ENCODE measurements at places on chromosomes 16 and 17.

- DNase-seq, result no peak
These were observed 239.4 kb upstream of the CPHXL start for GRCh38 chr16:75965504-75966374.

DNA sequence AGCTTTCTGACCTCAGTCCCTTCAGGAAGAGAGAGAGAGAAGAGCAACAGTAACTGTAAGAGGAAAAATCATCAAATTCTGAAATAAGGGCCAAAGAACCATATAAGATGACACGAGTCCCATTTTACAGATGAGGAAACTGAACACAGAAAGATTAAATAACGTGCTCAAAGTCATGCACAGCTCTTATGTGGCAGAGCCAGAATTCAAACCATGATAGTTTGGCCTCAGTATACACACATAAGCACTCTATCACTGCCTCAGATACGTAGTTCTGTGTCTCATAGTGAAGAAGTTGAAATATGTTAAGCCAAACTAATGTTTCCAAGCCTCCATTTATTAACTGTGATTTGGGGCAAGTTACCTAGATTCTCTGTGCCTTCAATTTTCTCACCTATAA lies 1.9 kb upstream of the ZNF19 start:
- DNase-seq, result no peak

DNA sequence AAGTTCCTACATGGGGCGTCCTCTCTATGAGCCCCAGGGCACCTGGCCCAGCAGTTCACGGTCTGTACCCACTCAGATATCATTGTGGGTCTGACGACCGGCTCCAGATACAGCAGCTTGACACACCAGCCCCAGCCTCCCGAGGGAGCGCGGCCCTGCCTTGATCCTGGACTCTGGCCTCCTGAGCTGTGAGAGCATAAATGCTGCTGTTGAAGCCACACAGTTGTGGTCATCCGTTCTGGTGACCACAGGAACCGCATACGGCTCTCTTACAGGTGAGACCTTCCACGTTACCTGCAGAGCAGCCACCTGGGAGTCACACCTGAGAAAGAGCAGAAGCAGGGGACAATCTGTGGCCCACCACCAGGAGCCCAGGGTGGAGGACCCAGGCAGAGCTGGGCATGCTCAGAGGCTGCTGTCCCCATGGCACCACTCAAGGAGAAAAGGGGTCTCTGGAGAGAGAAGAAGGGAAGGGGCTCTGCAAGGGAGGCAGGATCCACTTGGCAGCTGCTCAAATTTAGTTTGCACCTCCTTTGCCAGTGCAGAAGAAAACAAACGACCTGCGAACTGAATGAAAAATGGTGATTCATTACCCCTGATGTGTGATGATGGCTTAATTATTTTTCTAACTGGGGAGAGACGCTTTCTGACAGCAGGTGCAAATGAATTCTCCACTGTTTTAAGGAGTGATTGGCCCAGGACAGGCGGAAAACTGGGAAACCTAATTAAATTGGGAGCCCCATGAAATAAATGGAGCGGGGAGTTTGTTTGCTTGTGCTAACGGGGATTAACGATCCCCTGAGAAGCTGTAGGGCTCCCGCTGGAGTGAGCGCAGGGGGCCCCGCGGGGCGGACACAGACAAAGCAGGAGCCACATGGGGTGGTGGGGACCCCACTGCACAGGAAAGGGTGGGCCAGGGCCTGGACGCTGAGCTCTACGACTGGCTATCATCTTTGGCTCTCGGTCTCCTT lies 208.9 kb downstream of the RBFOX3 start:
- no peak for DNase-seq

DNA sequence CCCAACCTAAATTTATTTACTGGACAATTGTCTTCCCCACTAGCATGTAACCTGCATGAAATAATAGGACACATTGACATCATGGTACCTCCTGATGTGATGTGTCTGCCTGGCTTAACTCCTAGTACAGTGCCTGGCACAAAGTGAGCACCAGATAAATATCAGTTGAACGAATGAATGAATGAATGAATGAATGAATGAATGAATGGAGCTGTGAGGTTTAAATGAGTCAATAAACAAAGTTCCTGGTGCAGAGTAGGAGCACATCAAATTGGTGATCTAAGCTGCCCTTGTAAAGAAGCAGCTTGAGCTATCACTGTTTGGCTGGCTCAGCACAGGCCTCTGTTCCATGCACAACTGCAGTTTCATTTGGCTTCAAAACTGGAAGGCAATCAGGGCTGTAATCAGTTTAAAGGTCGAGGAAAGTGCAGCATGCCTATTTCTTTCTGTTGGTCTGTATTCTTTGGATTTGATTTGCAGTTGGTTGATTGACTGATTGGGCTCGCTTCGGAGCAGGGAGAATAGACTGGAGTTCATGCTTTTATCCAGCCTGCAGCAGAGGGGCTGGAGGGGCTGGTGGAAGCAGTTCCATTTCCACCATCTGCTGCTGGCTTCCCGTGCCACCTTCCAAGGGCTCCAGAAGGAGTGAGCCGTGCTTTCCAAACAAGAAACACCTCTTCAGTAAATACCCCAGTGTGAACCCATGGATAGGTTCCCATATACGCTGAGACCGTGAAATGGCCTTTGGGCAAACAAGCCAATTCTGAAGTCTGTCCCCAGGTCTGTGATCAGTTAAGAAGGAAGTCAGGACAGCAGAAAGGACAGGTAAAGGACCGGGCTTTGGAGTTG lies 54.6 kb downstream of the GPRC5B start:
- DNase-seq, result peak; percentile 32
